ENCODE measurements at places on chromosomes 3 and 15.

DNA sequence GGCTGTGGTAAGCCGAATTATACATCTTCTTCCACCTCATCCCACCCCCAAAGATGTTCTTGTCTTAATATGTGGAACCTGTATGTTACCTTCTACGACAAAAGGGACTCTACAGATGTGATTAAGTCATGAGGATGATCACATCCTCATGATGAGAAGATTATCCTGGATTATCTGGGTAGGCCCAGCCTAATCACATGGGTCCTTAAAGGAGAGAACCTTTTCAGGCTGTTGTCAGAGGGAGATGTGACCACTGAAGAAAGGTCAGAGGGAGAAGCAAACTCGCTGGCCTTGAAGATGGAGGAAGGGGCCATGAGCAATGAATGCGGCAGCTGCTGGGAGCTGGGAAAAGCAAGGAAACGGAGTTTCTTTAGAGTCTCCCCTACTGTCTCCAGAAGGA is 12.9 kb upstream of the SCG3 start:
- no peak for DNase-seq

DNA sequence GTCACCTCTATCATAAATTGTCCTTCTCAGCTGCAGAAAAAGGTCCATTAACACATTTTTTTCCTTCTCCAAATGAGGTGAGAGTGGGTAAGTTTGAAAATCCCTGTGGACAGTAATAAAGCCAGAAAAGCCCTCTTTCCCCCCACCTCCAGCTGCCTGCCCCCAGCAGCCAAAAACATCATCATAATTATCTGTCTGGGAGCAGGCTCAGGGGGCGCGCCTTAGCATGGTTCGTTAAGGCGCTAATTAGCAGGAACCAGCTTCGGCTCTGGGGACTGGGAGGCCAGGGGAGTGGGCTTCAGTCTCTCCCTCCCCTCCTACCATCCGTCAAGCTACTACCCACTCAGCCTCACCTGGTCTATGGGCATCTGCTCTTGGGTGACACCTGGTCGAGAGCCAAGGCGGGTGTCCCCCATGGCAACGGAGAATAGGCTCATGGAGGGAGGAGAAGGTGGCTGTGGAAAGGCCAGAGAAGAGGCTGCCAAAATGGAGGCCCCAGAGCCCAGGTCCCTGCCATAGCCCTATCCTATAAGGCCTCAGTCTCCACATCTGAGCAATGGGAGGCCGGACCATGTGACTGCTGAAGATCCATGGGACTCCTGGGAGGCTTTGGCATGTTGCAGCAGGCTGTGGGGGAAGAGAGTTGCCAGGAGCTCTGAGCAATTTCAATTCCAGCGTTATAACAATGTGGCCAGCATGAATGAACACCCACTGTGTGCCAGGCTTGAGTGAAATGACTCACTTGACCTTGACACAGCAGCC is 140.1 kb upstream of the LINGO1 start:
- no peak for DNase-seq

- DNase-seq, result no peak
Observed at GRCh38 chr15:80500021-80500420, 95.8 kb downstream of the ARNT2 start.

DNA sequence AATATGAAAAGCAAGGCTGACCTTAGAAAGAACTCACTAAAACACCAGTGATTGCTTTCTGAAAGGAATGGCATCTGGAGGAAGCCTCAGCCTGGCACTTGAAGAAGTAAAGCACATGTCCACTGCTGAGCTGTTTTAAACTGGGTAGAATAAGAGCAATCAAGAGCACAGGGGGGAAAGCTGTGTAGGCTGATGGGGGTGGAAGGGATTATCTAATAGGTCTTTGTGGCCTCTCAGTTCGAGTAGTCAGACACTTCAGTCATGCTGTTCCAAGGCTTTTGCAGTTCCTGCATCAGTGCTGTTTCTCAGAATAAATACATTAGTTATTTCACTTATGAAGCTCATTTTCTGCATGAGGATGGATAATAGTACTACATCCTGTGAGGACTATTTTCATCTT is 22.6 kb downstream of the CCDC191 start:
- DNase-seq, result no peak

DNA sequence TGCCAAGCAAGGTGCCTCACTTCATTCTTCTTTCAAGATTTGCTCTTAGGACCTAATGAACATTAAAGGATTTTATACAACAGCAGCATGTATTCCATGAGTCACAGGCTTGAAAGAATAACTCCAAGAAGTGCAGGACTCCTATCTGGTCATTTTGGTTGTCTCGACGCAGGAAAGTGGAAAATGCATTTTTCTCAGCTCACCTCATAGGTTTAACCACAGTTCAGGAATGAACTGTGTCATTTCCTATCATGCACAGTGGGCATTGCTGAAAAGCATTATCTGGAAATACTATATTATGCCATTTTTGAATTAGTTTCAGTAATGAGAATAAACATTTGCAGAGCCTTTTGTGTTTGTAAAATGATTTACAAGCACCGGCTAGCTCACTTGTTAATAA is 98.7 kb upstream of the BFSP2 start:
- no peak for DNase-seq

DNA sequence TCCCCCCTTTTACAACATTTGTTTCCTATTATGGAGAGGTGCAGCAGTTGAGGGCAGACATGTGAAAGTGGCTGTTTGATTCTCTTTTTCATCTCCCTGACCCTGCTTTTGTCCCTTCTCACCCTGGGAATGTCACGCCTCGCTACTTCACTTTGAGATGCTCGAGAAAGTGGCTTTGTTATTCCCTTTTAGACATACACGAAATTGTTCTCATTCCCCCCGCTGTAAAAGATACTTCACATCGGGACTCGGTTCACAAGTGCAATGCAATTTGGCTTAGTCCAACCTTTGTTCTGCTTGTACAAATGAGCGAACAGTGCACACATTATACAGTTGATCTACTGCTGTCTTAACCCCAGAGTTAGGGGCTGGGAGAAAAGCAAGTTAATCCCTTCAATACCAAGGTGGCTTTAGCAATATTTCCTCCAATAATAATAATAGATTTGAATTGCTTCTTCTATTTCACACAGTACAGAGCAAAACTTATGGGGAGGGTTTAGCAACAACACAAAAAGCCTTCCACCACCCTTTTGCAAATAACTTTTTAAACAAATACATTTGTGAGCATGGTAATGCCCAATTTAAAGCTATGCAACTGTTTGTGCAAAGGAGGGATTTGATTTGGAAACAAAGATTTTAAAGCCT is 5.7 kb upstream of the FOXB1 start:
- no peak for DNase-seq

- no peak for DNase-seq
Observed at GRCh38 chr3:119351581-119351980, 57.4 kb downstream of the ARHGAP31 start.

DNA sequence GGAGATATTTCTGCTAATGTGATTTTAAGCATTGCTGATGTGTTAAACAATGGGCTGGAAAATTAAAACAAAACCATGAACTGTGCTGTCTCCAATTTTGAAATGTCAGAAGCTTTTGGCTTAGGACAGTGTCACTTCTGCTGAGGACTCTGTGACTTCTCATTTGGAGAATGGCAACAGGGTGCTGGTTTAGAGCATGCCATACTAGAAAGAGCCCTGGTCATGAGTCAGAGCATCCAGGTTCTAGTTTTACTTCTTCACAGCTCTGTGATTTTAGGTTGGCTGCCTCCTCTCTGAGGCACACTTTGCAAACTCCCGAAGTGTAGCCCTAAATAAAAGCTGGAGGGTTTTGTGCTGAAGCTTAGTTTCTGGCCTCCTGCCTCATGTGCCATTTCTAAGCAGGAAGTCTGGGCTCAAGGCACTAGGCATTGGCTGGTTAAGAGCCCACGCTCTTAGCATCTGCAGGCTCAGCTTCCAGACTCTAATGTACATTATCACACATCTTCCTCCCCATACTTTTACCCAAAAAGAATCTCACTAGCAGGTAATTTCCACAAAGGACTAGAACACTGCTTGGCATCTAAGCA is 193.8 kb downstream of the CNTN3 start:
- DNase-seq, result no peak

DNA sequence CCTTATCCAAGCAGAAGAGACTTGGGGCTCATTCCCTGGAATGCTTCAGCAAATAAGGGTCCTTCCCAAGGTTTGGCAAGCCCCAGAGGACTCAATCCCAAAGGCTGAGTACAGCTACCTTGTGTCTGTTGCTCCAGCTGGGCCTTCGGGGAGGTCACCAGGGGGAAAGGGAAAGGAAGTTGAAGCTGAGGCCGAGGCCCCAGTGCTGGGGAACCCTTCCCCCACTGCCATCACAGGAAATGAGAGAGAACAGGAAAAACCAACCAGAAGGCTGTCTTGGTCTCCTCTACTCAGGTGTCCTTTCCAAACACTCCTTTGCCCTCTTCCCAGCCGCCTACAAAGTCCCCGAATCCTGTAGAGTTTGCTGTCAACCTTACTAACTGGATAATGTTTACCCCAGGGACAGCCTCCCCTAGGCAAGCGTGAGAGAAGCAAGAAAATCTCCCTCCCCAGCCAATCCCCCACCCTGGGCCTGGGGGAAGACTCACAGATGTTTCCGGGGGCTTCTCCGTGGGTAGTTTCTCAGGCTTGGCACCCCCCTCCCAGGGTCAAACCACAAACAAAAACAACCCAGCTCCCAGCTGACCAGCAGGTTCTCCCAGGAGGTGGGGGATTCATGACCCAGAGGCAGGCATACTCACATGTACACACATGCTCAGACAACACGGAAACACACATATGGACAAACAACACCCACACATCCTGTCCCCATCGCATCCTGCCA is 5.5 kb downstream of the CSRNP1 start:
- DNase-seq, result peak; percentile 58

DNA sequence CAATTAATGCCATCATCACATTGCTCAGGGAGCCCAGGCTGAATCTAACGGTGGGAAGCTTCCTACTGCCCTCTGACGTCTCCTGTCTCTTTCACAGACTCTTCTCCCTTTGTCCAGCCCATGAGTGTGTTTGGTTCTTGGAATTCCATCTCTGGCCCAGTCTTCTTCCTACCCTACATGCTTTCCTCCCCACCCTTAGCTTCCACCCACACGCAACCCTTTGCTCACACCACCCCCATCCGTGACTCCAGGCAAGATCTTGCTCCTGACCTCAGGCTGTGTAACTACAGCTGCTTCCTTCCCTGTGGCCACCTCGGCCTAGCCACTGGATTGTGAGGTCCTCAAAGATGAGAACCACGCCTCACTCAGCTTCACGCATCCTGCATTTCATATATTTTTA is 72.3 kb upstream of the THBS1 start:
- no peak for DNase-seq

- no peak for DNase-seq
Observed at GRCh38 chr3:101131767-101132166, 138.5 kb upstream of the ABI3BP start.

- DNase-seq, result no peak
Observed at GRCh38 chr15:60396560-60396957, 1.2 kb downstream of the ANXA2 start.

DNA sequence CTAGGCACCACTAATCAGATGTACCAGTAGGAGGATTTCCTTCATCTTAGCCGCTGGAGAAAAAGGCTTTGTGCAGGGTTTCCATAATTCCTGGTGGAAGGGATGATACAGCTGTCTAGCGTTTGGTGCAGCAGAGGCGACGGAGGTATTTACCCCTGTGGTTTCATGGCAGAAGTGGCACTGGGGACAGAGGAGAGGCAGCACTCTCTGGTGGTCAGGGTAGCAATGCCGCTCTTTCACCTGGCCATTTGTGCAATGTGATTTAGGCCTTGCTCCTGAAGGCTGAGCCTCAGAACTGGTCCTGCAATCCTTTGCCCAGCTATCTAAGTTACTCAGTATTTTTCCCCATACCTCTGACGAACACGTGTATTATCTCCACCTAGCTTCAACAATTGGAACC is 47.1 kb upstream of the BNIP2 start:
- no peak for DNase-seq

DNA sequence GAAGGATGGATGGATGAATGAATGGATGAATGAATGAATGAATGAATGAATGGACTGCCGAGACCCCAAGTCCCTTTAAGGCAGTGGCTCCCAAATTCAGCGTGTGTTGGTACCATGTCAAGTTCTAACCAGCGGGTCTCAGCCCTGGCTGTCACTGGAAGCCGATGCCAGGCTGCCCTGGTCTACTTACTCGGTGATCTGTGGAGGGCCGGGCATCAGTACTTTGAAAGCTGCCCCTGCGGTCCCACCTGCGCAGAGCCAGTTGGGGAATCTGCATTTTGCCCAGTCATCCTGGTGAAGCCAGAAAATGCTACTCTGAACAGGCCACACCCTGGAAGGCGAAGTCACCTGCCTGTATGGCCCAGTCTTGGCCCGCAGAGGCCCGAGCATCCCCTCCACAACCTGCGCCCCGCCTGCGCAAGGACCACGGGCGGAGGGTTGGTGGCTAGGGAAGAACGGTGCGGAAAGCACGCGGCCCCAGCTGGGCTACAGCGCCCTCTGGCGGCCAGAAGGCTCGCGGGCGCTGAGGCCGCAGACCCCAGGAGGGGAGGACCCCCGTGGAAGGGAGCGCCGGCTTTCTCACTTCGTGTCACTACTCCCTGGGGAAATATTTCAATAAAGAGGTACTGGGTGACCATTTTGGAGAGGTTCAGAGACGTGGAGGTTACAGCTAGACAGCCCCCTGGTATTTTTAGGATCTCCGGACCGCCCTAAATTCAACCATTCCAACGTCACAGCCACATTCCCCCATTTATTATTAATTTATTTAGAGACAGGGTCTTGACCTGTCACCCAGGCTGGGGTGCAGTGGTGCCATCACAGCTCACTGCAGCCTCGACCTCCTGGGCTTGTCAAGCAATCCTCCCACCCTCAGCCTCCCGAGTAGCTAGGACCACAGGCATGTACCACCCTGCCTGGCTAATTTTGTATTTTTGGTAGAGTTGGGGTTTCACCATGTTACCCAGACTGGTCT is 34.9 kb downstream of the PRKCD start:
- DNase-seq, result peak; percentile 77

GRCh38 chr3:129384594-129385323 is 43.7 kb downstream of the EFCAB12 start:
- DNase-seq, result no peak

DNA sequence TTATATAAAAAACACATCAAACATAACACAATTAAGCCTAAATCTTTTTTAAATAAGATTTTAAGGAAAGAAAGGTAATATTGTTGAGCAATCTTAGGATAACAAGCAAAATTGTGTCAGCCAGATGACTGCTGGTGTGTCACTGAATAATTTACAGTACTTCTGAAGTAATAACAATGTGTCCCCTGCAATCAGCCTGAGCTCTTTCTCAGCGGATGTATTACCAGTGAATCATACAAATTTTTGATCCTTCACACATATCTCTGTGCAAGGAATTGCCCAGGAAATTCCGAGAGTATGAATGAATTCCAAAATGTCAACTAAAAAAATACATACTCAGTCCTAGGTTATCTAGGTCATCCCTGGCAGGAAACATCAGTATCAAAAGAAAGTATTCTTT is 76.6 kb upstream of the PTX3 start:
- no peak for DNase-seq

- no peak for DNase-seq
Observed at GRCh38 chr3:194865615-194866014, 179.9 kb downstream of the FAM43A start.

DNA sequence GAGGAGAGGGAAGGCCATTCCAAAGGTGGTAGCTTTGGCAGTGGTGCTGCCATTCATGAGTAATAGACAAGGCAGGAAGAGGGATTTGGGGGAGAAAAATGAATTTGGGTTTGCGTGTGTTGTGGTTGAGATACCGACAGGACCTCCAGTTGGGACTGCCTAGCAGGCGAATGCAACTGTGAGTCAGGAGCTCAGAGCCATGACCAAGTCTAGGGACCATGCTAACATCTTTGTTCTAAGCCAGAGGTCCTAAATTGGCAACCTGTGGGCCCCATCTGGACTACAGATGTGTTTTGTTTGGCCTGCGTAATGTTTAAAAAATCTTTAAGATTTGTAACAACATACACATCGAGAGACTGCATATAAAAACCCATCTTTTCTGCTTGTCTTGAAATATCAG is 61.6 kb downstream of the SAMMSON start:
- no peak for DNase-seq
